ENCODE measurements at places on chromosomes 16 and 17.

DNA sequence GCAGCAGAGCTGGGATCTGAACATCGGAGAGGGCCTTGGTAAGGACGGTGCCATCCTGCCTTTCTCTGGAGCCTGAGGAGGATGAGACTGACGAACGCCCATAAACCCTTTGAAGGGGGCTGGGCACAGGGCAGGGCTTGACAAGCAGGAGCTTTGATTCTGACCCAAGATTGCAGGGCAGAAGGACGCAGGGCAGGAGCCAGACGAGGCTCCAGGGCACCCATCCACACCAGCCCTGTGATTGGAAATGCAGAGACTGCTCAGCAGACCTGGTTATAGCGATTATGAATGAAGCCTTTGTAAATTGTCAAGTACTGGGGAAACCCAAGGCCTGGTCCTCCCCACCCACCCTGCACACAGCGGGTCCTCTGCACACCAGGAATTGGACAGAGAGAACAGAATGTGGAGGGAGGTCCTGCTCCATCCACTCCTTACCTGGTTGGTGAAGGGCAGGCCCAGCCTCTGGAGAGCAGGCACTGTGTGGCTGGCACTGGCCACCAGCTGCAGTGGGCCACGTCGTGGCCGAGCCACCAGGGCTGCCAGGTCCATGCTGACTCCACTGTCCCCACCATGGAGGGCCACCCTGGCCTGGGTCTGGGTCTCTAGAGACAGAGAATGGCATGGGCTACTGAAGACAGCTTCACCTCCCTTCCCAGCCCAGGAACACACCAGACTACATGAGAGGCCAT lies 68.8 kb downstream of the RMI2 start:
- no peak for ATAC-seq

GRCh38 chr17:28505986-28506665 lies at the start of gene FOXN1:
FOXN1 (plus strand) TSS chr17:28506348; CDS start chr17:28523970, 17,622 bp downstream.
- no peak for ATAC-seq

DNA sequence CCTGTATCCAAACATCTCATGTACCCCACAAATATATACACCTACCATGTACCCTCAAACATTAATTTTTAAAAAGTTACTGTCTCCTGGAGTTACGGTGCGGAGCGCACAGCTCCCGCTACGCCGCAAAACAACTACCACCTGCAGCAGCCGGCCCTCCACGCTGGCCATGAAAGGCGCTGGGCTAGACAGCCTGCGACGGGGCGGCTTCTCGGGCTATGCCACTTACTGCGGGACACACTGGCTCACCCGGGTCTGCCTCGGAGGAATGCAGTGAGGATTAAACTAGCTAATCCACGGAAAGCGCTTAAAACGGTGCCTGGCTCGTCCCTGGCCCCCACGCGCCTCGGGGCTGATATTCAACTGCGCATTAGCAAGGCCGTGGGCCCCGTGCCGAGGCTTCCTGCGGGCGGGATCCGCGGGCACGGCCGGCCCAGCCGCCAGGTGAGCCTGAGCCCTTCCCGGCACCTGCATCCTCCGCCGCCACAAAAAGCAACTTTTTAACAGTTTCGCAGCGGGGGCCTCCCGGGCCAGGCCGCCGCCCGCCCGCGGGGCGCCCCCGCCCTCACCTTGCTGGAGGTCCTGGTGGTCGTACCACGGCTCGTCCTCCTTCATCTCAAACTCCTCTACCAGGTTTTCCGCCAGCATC lies 633 bp downstream of the CDR2 start:
- ATAC-seq: peak; percentile 35

DNA sequence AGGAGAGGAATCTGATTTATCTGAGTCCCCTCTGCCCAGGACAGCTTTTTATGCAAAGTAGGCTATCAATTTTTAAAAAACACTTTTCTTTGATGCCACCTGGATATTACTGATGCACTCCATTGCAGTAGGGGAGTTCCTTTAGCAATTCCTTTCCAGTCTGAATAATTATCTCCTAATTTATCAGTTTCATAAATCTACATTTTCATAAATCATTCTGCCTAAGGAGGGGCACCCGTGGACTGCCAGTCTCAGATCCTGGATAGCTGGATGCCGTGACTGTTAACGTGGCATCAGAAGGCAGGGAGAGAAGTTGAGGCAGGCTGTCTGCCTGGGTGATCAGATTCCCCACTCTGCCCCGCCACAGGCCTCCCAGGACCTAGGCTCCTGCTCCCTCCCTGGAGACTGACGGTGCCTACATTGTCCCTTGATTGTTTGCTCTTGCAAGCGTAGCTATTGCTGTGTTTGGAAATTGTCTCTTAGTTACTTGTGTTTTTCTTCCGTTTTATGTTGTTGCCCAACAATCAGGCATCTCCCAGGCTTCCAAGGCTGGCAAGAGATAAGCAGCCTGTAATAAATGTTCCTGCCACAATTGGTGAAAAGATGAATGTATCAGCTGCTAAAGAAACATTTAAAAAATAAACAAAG lies 75.2 kb downstream of the KATNIP start:
- no peak for ATAC-seq

DNA sequence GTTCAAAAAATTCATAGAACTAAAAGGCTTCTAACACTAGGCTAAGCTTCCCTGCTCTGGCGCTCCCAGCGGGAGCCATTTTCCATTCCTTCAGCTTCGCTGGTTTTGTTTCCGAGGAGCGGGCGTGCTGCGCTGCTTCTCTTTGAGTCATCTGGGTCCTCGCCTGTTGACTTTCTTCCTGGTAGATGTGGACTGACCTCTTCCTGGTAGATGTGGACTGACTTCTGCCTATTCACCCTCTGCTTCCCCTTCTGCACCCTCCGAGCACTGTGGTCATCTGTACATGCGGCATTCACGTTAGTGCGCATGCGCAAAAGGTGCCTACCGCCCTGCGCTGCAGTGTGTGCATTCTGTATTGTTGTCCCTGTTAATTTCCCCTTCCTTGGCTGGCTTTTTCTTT lies 40.8 kb upstream of the SEC14L1 start:
- no peak for ATAC-seq

DNA sequence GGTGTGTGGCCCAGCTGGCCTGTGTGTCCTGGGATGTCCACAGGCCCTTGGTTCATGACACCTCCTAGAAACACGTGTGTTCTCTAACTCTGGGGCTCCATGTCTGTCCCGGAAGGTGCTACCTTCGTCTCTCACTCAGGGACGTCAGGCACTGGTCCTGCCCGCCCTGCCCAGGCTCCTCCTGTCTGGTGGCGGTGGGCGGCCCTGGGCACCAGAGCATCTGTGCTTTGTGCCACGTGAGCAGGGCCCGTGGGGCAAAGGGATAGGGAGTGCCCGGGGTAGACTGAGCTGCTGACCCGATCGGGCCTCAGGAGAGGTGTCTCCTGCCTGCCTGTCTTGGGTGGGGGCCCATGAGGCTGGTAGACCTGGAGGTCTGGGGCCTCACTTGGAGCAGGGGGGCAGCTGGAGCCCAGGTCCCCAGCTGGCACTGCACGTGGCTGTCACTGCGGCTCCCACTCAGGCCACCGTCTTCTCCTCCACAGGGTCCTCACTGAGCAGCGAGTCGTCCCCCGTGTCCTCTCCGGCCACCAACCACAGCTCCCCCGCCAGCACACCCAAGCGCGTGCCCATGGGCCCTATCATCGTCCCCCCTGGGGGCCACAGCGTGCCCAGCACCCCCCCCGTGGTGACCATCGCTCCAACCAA lies 35.1 kb downstream of the GSE1 start:
- no peak for ATAC-seq

- ATAC-seq: peak; percentile 35
Measured at GRCh38 chr17:82358465-82359350, at the start of gene TEX19. TEX19 (plus strand) TSS chr17:82359247; CDS start chr17:82362151, 2,904 bp downstream.

DNA sequence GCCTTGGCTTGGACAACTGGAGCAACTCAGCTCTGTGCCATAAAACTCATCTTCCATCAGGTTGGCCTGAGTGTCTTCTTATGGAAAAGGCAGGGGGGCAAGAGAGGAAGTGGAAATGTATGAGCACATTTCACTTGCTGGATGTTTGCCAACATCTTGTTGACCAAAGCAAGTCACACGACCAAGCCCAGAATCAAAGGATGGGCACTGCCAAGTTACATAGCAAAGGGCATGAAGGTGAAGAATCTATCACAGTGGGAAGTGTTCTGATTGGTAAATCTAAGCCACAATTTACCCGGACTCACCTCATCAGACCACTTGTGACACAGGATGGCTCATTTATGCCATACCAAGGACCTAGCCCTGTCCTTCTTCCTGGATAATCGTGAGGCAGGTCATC lies 310.5 kb upstream of the IRX5 start:
- ATAC-seq: no peak

GRCh38 chr17:65987988-65988387 lies 203.9 kb downstream of the CEP112 start:
- ATAC-seq: peak; percentile 47

DNA sequence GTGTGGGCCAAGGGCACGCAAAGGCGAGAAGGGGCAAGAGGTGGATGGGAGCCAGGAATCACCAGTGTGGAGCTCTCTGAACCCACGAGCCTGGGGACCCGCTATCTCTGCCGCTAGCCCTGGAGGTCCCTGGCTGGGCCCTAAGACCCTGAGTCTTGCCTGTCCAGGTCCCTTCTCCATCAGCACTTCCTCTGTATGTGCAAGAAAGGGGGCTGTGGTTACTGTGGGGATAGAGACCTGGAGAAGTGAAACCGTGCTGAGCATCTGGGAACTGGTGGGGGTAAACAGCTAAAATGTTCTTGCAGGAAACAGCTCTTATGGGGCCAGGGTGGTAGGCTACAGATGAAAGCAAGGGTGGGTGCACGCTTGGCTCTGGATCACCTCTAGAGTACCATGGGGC lies 3.1 kb downstream of the SPNS3 start:
- no peak for ATAC-seq

DNA sequence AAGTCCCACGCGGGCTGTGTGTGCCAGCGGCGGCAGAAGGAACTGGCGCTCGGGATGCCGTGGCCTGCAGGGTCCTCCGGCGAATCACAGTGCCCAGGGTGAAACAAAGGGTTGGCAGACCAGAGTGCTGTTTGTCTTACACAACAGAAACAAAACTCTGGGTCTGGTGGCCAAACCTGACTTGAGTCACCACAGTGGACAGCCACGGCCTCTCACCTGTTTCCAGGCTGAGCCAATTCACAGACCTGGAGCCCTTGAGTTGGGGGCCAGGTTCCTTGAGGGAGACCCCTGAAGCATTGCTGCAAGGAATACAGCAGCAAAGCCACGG lies 2.1 kb upstream of the CHMP6 start:
- ATAC-seq: no peak

GRCh38 chr16:69166221-69166833 lies 20.6 kb upstream of the SNTB2 start:
- peak; percentile 73 for ATAC-seq

GRCh38 chr17:43338886-43339516 lies 59.8 kb upstream of the ARL4D start:
- ATAC-seq: no peak

DNA sequence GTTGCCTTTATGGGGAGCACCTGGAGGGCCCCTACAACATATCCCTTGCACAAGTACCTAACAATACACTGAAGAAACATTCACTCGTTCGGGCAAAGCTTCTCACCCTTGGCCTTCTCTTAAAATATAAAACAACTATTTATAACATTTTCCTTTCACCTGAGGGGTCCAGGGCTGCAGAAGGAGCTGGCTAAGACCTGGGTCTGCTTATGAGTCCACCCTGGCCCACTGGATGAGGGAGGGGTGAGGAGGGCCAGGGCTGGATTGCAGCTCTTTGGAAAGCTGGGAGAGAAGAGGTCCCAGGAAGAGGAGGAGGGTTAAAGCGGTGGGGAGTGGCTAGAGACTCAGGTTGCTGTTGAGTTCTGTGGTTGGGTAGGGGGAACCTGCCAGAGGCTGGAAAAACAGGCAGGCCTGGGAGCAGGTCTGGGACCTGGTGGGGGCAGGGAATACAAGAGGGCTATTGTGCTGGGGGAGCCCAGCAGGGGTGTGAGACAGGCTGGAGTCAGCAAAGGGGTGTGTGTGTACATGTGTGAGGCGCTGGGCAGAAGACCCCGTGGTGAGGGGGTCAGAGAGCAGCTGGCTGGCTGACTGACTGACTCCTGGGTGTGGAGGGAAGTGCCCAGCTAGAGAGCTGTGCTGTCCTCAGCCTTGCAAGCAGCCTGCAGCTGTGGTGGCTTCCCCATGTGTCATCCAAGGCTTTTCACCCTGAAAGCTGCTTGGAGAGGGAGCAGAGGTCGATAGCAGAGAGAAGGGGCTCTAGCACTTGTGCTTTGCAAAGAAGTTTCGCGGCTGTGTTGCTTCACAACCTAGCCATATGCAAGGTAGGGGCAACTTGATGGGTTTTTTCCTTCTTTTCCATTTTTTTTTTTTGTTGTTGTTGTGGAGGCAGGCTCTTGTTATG lies 10.2 kb upstream of the MRC2 start:
- no peak for ATAC-seq

GRCh38 chr16:84687715-84688114 lies 12.1 kb upstream of the USP10 start:
- no peak for ATAC-seq

GRCh38 chr17:21272881-21273792 lies 11.4 kb upstream of the MAP2K3 start:
- no peak for ATAC-seq

DNA sequence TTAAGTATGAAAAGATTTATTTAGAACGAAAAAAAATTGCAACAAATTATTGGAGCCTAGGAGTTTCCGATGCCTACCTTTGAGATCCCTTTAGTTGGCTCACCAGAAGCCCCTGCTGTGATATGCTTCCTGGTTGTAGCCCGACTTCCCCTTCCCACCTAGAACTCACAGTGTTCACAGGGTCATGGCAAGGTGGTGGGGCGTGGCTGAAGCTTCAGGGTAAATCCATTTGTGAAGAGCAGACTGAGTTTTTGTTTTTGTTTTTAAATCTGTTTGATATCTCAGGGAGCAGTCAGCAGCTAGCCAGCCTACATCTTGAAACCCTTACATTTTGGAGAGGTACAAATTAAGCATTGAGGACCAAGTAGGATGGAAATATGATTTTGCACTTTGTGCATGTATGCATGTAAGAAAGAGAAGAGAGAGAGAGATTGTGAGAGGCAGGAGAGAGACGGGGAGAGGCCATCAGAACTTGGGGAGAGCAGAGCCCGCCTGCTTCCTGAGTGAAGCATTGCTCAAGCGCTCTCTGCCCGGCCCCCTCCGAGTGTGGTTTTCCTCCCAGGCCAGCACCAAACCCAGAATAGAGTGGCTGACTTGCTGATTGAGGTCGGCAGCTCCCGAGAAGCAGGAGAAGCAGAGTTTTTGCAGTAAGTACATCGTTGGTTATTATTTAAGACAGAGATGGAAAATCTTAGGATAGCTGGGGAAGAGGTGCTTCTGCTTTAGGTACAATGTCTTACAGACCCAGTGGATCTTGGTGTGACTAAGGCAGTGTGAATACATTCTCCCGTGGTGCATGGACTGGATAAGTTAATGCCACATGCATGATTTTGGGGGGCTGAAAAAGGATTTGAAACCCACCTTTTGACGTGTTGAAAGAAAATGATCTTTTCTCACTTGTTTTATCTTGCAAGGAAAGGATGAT lies 64.2 kb downstream of the SPECC1 start:
- ATAC-seq: no peak

All from SK-N-SH treated with all-trans-retinoic acid at 6 μM for 48 hours (cell line).